ENCODE measurements at places on chromosomes 7 and 10.

- no peak for DNase-seq
Measured at GRCh38 chr10:70418229-70418628, 14.3 kb downstream of the EIF4EBP2 start.

- peak; percentile 60 for DNase-seq
Measured at GRCh38 chr7:69780379-69780778, 182.1 kb downstream of the AUTS2 start.

DNA sequence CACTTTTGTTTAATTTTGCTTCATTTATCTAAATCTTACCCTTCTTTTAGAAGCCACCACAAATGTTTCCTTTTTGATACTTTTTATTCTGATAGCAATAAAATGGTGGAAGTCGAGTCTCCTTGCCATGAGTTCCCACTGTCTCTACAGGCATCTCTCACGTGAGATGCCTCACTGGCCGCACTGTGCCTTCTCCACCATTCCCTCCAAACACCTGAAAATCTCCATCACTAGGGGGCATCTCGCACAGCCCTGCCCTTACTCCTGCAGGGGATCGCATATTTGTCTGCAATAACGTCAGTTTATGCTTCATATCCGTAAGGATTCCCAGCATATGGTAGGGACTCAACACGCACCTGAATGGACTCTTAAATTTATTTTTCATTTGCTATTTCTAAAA, 56.3 kb upstream of the NCAPG2 start:
- no peak for DNase-seq

- DNase-seq: no peak
Measured at GRCh38 chr10:128950159-128950915, 516.7 kb upstream of the MGMT start.

DNA sequence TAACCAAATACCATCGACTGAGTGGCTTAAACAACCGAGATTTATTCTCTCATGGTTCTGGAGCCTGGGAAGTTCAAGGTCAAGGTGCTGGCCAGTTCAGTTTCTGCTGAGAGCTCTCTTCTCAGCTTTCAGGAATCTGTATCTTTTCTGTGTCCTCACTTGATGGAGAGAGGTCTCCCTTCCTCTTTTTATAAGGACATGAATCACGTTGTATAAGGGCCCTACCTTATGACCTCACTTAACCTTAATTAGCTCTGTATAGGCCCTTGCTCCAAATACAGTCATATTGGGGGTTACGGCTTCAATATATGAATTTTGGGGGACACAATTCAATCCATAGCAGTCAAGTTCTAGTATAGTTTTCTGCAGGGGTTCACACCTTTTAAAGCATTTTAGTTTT, 135.2 kb upstream of the ADO start:
- DNase-seq: no peak

- no peak for DNase-seq
Measured at GRCh38 chr10:72096115-72097000, 8.0 kb upstream of the SPOCK2 start.

DNA sequence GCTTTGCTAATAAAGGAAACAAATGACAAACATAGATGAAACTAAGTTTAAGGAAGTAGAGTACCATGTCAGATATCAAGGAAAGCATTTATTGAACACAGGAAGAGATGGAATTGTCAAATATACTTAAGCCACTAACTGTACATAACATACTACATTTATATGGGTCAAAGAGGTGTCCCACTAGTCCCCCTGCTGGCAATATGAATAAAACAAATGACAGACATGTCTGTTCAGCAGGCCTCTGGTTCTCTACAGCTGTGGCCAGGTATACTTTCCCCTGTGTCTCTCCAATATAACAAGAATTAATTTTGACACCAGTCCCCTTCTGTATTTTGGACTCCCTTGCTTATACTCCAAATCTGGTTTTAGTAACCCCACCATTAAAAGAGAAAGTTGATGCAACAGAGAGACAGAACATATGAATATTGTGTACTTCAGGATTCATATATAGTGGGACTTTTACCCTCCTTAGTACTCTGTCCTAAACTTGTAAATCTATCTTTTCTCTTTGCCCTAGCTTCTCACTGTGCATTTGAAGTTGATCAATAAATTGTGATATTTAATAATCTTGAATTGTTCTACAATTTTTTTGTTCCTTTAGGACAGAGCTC, 42.9 kb downstream of the CD36 start:
- peak; percentile 0 for DNase-seq

GRCh38 chr10:21293518-21294356, 231.7 kb downstream of the SKIDA1 start:
- no peak for DNase-seq

DNA sequence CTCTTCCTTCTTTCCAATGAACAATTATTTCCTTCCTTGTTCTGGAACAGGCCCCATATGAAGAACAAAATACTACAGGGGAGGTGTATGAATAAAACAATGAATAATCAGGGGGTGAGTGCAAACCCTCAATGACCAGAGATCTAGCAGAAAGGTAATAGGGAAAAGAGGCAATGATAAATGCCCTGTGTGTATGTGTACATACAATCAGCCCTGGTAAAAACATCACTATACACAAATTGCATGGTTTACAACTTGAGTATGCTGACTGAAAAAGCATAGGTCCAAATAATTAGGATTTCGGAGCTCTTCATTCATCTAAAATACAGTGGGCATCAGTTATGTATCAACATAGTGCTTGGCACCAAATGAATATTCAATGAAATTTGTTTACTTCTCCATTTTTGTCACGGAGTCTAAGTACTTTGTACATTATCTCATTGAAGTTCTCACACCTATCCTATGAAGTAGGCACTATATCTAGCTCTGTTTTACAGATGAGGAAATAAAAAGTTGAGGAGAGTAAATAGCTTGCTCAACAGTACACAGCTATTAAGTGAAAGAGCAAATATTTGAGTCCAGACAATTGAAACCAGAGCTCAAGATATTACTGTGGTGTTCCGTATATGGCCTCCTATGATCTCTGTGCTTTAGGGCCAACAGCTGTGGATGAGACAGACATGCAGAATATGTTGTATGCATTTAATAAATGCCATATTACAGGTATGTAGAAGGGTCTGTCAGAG, 1065.4 kb downstream of the SORCS3 start:
- no peak for DNase-seq

- DNase-seq: no peak
Measured at GRCh38 chr7:47596502-47597202, 14.7 kb upstream of the TNS3 start.

- DNase-seq: no peak
Measured at GRCh38 chr10:102615361-102615760, 28.9 kb upstream of the TRIM8 start.

GRCh38 chr10:103120977-103121735, 71.9 kb downstream of the NT5C2 start:
- DNase-seq: no peak

DNA sequence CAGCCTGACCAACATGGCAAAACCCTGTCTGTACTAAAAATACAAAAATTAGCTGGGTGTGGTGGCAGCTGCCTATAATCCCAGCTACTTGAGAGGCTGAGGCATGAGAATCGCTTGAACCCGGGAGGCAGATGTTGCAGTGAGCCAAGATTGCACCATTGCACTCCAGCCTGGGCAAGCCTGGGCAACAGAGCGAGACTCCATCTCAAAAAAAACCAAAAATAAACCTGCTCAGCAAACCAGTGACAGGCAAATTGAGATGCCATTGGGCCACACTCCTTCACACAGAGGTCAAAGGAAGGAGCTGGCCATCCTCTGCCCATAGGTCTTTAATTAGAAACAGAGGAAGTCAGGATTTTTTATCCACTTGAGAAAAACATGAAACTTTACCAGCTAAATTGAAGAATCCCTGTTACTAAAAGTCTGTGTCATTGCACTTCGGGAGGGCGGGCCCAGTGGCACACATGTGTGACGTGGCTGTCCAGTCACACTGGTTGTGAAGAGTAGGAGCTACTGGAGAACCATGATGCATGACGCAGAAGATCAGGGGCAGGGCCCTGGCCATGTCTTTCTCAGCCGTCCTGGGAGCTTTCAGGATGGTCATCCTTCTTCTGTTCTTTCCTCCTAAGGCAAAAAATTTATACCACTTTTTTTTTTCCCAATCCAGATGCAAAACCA, 118.3 kb upstream of the ZNF438 start:
- no peak for DNase-seq

DNA sequence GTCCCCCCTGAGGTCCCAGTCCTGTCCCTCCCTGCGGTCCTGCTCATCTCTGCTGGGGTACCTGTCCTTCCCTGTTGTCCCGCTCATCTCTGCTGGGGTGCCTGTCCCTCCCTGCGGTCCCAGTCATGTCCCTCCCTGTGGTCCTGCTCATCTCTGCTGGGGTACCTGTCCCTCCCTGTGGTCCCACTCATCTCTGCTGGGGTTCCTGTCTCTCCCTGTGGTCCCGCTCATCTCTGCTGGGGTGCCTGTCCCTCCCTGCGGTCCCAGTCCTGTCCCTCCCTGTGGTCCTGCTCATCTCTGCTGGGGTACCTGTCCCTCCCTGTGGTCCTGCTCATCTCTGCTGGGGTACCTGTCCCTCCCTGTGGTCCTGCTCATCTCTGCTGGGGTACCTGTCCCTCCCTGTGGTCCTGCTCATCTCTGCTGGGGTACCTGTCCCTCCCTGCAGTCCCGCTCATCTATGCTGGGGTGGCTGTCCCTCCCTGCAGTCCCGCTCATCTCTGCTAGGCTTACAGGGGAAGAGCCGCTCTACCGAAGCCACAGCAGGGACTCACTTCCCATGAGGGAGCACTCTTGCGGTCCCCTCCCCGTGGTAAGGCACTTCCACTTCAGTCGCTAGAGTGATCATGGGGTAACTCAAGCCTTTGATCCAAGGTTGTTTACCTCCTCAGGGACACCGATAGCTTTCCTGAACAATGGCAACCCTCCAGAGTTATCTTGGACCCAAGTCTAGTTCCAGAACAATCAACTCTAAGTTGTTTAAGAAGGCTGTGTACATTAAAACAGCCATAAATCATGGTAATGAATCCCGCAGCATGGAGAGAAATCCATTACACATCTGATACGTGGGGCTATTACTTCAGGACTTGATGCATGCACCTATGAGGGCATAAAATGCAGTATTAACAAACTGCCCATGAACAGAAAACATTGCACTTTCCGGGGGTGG, 46.8 kb upstream of the MNX1 start:
- no peak for DNase-seq

DNA sequence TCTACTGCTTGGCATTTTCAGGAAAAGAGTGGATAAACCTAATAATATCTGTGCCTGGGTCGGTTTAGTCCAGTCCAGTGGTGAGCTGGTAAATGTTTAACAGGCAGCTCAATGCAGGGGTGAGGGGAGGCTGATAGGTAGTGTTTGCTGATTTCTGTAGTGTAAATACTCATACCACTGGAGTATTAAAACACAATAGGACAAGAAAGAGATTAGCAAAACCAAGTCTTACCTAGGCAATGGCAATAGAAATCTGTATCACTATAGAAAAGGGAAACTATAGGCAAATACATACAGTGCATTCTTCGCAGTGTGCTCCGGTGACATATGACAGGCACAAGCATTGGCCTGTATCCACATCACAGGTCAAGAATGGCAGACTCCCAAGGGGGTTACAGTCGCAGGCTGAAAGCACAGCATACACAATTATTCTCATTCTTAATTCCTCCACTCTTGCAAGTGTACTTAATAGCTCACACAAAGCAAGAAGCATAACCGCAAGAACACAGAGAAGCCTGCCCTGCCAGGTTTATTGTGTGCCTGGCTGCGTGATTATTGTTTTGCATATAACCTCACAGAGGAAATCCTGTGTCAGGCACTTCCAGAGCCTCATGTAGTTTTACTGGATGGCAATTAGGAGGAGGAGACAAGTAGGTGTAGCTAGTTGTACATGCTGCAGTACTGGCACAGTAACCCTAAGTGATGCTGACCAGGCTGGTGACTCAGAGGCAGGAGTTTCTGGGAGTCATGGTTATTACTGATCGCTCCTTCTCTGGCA, 35.0 kb downstream of the LAMB4 start:
- DNase-seq: no peak

GRCh38 chr7:55127135-55127551, 108.3 kb downstream of the EGFR start:
- DNase-seq: peak; percentile 46

- no peak for DNase-seq
Measured at GRCh38 chr10:18010050-18010449, 58.3 kb downstream of the SLC39A12 start.

- DNase-seq: no peak
Measured at GRCh38 chr7:69631131-69631530, 32.9 kb downstream of the AUTS2 start.

- no peak for DNase-seq
Measured at GRCh38 chr7:82049442-82049841, 279.6 kb upstream of the HGF start.

- DNase-seq: peak; percentile 54
Measured at GRCh38 chr7:125316466-125316865, 386.8 kb upstream of the POT1 start.

DNA sequence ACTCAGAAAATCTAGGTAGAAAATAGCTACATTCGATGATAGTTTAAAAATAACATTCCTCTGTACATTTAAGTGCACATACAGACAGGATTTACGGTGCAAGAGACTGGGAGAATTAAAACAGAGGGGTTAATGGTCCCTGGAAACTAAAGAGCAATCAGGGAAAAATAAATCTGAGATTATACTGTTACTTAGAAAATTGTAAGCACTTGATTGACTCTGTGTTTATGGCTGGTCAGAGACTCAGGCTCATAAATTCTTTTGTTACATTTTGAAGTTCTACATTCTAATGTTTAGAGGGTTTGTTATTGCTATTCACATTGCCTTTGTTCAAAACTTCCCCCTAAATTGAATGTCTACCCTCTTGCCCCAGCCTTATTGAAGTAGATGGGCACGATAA, 54.4 kb downstream of the CDCA7L start:
- no peak for DNase-seq

- DNase-seq: no peak
Measured at GRCh38 chr7:29177963-29178600, 16.5 kb upstream of the CHN2 start.

DNA sequence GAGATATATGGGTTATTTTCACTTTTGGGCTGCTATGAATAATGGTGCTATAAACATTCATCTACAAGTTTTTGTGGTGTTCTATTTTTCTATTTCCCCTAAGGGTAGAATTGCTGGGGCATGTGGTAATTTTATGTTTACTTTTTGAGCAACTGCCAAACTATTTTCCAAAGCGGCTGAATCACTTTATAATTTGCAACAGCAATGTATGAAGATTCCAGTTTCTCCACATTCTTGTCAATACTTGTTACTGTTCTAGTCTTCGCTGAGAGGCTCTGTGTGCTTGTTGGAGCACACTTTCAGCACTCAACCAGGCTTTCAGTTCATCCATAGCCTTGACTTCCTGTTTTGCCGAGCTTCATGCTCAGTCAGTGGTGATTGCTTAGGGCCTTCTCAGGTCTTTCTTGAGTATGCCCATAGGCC, 39.0 kb downstream of the ADK start:
- DNase-seq: no peak

DNA sequence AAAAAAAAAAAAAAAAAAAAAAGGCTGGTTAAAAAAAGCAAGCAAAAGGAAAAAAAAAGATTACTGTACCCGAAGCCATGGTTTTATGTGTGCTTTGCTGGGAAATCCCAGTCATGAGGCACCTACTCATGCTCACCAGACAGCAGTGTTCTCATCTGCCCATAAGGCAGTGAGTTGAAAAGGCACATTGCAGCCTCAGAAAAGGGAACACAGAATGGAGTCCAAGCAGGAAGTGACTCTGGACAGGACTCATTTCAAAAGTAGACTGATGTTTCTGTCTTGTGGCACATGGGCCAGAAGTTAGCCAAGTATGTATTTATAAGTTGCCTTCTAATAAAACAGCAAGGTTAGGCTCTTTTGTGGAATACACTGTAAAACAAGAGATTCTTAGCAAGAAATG, 40.2 kb downstream of the PDSS1 start:
- no peak for DNase-seq

Data from NCI-H1092 (cell line).